ENCODE measurements at places on chromosomes 2 and 18.
A peak's percentile ranks its signal among the peaks of the same experiment; 100 is the strongest.

DNA sequence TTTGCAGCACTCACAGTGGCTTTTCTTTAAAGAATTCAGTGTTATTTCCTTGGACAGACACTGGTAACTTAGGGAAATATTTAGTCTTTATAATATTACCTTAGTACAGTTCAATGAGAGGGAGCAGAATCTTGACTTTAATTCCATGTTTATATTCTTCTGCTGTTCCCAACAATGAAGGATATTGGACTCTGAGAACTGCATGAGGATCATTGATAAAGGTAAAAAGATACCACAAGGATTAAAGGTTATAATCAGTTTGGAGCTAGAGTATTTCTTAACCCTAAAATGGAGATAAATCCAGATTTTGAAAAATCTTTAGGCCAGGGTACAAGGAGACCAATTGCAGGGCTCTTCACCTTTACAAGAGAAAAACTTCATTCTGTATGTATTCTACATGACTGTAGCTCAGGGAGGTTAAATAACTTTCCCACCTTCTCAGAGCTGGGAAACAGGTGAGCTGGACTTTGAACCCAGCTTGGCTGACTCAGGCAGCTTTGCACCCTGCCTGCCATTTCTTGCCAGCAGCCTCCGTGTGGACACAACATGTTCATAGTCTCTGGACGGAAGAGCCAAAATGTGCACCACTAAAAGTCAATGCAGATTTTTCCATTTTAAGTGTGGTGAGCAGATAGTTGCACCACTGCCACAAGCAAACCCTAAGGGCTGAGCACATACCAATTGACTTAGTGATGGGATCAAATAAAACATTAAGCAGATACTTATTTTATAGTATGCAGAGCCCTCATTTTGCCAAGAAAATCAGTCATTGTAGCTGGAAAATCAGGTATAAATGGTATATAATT is 26.7 kb downstream of the UPP2 start:
- no peak for DNase-seq

- no peak for DNase-seq
Observed at GRCh38 chr18:55582325-55582724, 5.7 kb downstream of the TCF4 start.

GRCh38 chr2:226098861-226099745 is 699.6 kb downstream of the NYAP2 start:
- DNase-seq, result no peak

DNA sequence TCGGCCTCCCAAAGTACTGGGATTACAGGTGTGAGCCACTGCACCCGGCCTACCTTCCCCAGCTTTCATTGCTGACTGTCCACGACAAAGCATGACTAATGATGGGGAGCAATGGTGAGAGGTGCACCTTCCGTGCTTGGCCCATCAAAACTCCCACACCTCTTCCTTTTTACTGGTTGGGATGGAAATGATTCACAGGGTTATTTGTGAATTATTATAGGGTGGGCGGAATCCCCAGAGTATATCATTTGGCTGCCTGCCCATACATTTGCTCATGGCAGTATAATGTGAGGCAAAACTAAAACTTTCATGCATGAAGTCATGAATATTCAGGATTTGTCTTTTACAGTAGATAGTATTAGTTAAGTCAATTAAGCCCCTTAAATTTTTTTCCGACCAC is 334.2 kb upstream of the NETO1 start:
- no peak for DNase-seq

GRCh38 chr2:201471732-201472393 is 20.3 kb downstream of the STRADB start:
- DNase-seq, result peak; percentile 60

DNA sequence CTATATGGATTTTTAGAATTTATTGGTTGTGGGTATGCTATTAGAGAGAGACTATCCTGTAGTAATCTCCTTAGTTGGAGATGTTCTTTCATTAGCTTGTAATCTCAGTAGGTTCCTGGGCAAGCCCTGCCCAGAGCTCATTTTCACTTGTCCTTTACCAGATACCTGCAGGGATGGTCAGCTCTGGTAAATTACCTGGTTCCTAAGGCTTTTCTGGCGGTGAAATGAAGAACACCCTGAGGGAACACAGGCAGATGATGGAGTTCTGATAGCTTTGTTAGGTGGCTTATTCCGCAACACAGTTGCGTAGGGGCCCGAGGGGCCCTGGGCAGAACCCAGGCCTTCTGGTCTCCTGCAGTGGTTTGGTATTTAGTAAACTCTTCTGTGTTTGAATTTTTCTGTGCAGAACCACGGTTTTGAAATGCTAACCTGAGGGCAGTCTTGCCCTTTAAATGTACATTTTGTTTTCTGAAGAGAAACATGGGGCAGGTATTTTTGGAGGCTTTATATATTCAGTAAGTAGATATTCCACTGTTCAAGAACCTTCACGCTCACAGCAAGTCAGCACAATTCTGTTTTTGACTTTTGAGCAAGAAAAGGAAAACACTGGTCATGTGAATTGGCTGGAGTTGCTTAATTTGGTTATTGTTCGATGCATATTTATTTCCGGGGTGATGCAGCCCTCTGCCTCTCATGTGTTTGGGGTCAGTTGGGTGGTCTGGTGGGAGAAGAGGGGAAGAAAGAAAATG is 22.4 kb downstream of the ZNF532 start:
- no peak for DNase-seq

All from hematopoietic multipotent progenitor cell treated with erythropoietin and hydrocortisone succinate and interleukin-3 and kit ligand, for 17 days (in vitro differentiated cells).